HFFc6 (cell line): ENCODE measurements at places on chromosomes 12 and 14. TPM values are rescaled to one million over a fixed set of nuclear protein-coding genes. Genes with fewer than 3 reads are reported as not detected.

Gene TAS2R7
- total RNA-seq = not detected in 3 replicates

DNA sequence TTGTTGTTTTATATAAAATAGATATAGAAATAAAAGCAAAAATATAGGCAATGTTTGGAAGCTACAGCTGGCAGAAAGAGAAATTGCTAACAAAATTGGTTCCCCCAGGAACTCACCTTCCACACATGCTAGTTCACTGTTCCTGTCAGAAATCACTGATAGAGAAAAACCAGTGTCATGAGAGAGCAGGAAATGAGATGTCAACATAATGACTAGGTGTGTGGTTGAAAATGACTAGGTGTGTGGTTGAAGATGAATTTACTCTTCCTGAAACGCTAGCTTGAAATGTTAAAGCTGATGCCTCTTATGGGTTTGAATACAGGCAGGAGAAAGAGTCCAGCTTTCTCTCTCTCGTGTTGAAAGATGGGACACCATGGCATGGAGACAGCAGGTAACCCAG, 216.3 kb downstream of the C12orf42 start:
- no peak for DNase-seq

- DNase-seq = peak; percentile 79
These were observed 14.9 kb upstream of the HEATR5A start for GRCh38 chr14:31435276-31435675.

- DNase-seq = peak; percentile 45
These were observed 1.4 kb upstream of the GLRX5 start for GRCh38 chr14:95533391-95533821.

Gene ESR2
- total RNA-seq = not detected in 2 replicates

Gene POLE2
- 4.1 and 10.0 TPM in 2 replicates for total RNA-seq

DNA sequence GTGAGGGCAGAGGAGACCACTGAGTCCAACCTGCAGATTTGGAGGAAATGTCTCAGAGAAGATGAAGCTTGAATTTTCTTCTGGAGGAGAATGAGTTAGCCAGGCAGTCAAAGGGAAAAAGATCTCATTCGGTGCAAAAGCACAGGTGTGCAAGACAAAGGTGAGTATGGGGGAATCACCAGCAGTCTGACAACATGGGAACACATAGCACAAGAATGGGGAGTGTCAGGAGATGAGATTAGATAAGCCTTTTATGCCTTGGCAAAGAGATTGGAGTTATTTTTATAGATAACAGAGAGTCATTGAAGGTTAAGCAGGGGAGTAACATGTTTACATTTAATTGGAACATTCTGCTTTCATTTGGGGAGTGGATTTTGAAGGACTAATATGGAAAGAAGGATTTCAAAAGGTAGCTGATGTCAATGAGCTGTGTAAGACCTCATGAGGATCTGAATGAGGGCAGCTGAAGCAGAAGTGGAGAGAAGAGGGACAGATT, 171.3 kb upstream of the NTF3 start:
- no peak for DNase-seq

DNA sequence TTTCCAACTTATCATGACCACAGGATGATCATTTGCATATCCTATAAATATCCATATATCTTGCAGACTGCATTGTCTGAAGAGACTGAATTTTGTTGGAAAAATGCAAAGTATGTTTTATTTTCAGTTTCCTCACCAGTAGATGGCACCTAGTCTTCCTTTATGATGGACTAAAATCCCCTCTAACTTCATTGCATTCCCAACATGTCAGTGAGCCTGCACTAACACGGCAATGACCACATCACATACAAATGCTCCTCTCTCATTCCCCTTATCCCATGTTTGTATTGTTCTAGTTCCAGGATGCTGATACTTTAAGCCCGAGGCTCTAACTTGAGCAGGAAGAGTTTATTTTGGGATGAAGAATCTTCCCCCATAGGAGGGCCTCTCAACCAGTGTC, 24.7 kb upstream of the MYBPC1 start:
- DNase-seq = peak; percentile 54
